ENCODE measurements at places on chromosomes 5 and 9.

DNA sequence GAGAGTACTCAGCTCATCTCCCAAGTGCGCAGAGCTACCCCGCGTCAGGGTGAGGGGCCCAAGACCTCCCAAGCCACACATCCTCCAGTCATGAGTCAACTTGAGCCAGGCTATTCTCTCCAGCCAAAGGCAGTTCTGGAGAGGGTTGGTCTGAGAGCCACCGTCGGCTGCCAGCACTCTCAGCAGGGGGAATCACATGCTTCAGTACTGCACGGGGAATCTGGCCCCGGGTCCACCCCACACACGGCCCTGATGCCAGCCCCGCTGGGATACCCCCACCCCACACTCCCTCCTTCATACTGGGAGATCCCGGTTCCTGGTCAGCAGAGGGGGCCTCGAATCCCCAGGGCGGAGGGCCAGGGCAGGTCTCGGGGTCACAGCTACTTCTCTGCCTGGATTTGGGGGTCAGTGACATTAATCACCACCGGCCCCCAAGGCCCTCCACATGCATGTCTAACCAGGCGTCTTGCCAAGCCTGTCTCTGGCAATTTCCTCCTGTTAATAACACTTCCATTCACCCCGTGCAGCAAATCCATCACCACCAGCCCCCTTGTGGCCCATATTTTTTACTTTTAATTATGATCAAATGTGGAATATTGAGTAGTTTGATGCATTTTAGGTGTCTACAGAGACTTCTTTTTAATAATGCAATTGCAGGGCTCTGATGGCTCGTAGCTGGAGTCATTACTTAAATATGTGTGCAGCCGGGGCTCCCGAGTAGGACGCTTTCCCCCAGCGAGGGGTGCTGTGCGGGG, 102.9 kb upstream of the PPP1R26 start:
- no peak for DNase-seq
- H3K4me1 ChIP-seq, result no peaks in the 10 kb centered on the region
- no peak overlapping the region for H3K27ac ChIP-seq
- no peaks in the 10 kb centered on the region for H3K36me3 ChIP-seq
- H3K27me3 ChIP-seq, result peaks cover 15% of the 10 kb centered on the region
- no peak overlapping the region for H3K4me3 ChIP-seq

GRCh38 chr5:83562791-83563557, 91.4 kb downstream of the VCAN start:
- no peak overlapping the region for H3K27ac ChIP-seq
- H3K4me3 ChIP-seq, result no peak overlapping the region
- no peaks in the 10 kb centered on the region for H3K27me3 ChIP-seq
- H3K4me1 ChIP-seq, result peaks cover 10% of the 10 kb centered on the region
- DNase-seq, result no peak

GRCh38 chr5:166102947-166103346, 2188.5 kb upstream of the WWC1 start:
- H3K4me1 ChIP-seq, result no peaks in the 10 kb centered on the region
- no peaks in the 10 kb centered on the region for H3K27me3 ChIP-seq
- H3K4me3 ChIP-seq, result no peak overlapping the region
- DNase-seq, result no peak
- no peak overlapping the region for H3K27ac ChIP-seq

GRCh38 chr5:78275998-78276543, 18.4 kb downstream of the AP3B1 start:
- no peak overlapping the region for H3K4me3 ChIP-seq
- no peaks in the 10 kb centered on the region for H3K4me1 ChIP-seq

DNA sequence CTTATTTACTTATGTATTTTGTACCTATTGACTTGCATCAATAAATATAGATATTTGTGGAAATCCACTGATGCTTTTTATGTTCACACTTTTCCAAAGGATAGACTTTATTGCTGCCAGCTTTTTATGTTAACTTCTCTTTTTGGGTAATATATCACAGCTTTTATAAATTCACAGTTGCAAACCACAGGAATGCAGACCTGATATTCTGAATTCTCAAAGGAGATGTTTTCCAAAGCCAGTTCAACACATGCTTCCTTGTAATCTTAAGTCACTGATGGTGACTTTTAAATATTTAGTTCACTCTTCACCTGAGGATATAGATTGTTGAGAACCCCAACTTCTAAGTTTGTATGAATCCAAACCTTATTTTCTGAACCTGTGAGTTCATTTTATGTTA, 223.4 kb upstream of the PRR16 start:
- no peaks in the 10 kb centered on the region for H3K4me1 ChIP-seq
- DNase-seq, result no peak
- H3K27ac ChIP-seq, result no peak overlapping the region
- H3K27me3 ChIP-seq, result no peaks in the 10 kb centered on the region
- no peaks in the 10 kb centered on the region for H3K36me3 ChIP-seq

GRCh38 chr5:80238778-80239679, 16.8 kb downstream of the SERINC5 start:
- H3K27ac ChIP-seq, result no peak overlapping the region
- no peak overlapping the region for H3K4me3 ChIP-seq
- no peak for DNase-seq
- H3K36me3 ChIP-seq, result no peaks in the 10 kb centered on the region

- no peak overlapping the region for H3K27ac ChIP-seq
- peaks cover 8% of the 10 kb centered on the region for H3K4me1 ChIP-seq
- DNase-seq, result no peak
These were observed 20.9 kb downstream of the NCS1 start for GRCh38 chr9:130193103-130193502.

GRCh38 chr5:10594591-10595210, 30.8 kb downstream of the ANKRD33B start:
- no peak for DNase-seq
- no peak overlapping the region for H3K4me3 ChIP-seq
- H3K4me1 ChIP-seq, result peaks cover 35% of the 10 kb centered on the region
- peak overlapping the region; percentile 73 for H3K27ac ChIP-seq
- no peaks in the 10 kb centered on the region for H3K27me3 ChIP-seq

DNA sequence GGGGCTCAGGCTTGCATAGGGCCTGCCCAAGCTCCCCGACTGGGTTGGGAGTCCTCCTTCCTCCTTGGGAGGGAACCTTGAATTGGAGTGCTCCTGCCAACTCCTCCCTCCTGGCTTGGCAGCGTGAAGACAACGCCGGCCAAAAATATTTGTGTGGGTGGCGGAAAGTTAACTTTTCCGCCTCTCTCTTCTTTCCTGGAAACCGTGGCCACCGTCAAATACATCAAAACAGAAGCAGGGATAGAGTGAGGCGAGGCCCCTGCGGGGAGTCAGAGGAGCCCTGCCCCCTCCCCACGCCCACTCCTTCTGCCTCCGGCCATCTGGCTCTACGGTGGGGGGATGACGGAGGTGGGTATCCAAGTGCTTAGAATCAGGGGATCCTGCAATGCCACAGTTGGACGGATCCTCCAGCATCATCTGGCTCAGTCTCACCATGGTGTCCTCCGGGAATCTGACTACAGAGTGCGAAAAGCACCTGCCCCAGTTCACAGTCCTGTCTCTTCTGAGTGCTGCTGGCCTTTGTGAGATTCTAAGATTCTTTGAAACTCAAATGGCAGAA, 25.2 kb upstream of the SYNPO start:
- H3K36me3 ChIP-seq, result no peaks in the 10 kb centered on the region
- H3K27me3 ChIP-seq, result no peaks in the 10 kb centered on the region
- no peak for DNase-seq
- no peak overlapping the region for H3K27ac ChIP-seq
- no peak overlapping the region for H3K4me3 ChIP-seq
- H3K4me1 ChIP-seq, result peaks cover 6% of the 10 kb centered on the region
